NCI-H2081 treated with DMSO at 0.1 percent for 48 hours (cell line): ENCODE measurements at places on chromosomes 6 and 20.
A peak's percentile ranks its signal among the peaks of the same experiment; 100 is the strongest.

DNA sequence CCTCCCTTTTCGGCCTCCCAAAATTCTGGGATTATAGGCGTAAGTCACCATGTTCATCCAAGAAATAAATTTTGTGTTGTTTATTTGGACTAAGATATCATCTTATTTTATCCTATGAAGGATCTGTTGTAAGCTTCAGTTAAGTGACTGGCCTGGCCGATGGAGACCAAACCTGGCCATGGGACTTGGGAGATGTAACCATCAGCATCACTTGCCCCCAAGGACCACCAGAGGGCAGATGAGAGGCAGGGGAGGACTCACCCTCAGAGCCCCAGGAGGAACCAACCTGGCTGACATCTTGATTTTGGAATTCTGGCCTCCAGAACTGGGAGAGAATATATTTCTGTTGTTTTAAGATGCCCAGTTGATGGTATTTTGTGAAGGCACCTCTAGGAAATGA is 266.7 kb downstream of the CDH26 start:
- DNase-seq: no peak

- peak; percentile 32 for DNase-seq
Observed at GRCh38 chr6:156731396-156731795, 45.8 kb upstream of the ARID1B start.

DNA sequence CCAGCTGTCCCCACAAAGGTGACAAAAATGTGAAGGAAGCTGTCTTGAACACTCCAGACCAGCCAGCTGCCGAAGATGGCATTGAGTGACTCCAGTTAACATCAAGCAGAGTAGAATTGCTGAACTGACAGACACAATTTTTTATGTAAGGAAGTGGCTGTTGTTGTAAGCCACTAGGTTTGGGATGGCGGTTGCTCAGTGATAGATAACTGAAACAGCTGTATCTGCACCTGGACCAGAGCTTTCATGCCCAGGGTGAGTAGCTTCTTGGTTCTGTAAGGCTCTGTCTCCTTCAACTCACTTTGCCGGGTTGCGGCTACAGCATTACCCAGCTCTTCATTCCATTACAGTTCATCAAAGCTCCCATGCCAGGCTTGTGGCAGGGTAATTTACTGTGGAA is 49.7 kb upstream of the DDR1 start:
- DNase-seq: no peak

- DNase-seq: no peak
Observed at GRCh38 chr6:163398815-163399214, 15.7 kb upstream of the QKI start.

DNA sequence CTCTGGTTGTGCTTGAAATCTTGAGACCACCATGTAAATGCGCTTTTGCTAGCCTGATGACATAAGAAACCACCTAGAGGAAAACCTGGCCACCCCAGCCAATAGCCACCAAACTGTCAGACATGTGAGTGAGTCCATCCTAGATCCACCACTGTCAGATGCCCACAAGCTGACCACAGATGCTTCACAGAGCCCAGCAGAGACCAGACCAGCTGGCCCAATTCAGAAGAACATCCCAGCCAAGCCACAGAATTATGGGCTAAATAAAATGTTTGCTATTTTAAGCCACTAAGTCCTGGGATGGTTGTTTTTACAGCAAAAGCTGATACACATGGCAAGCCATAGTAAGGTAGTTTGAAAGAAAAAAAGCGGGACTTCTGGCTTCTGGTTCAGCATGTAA is 425.3 kb downstream of the KIF16B start:
- DNase-seq: no peak

GRCh38 chr6:109373762-109374161 is 8.5 kb downstream of the CD164 start:
- DNase-seq: no peak
